Stimulated activated effector memory CD8-positive, alpha-beta T cell treated with anti-CD3 and anti-CD28 coated beads, Interleukin-12 subunit alpha, Interleukin-12 subunit beta, amount 100 ng/mL, for 72 hours (primary cell): ENCODE measurements at places on chromosomes 16 and 17.

DNA sequence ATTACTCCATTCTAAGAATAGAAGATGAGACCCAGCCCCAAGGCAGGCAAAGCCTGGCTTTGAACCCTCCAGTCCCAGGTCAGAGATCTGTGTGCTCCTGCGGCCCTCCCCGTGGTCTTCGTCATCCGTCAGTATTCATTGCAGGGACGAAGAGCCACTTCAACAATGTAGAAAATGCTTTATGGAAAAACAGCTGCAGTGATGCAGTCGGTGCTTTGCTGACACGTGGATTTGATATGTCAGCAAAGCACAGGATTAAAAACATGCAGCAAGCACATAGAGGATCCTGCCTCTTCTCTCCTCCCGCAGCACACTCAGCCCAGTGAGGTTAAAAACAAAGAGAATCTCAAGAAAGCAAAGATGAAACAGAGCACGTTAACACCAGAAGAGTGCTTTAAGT is 117.1 kb upstream of the AXIN2 start:
- DNase-seq: no peak

- no peak for DNase-seq
These were observed 25.2 kb downstream of the C17orf67 start for GRCh38 chr17:56808503-56808902.

GRCh38 chr16:56260378-56261160 is 69.3 kb downstream of the GNAO1 start:
- DNase-seq: no peak

- DNase-seq: no peak
These were observed 878 bp downstream of the TRIM72 start for GRCh38 chr16:31214708-31215286.

GRCh38 chr16:66728117-66728787 is 23.2 kb downstream of the DYNC1LI2 start:
- DNase-seq: no peak

DNA sequence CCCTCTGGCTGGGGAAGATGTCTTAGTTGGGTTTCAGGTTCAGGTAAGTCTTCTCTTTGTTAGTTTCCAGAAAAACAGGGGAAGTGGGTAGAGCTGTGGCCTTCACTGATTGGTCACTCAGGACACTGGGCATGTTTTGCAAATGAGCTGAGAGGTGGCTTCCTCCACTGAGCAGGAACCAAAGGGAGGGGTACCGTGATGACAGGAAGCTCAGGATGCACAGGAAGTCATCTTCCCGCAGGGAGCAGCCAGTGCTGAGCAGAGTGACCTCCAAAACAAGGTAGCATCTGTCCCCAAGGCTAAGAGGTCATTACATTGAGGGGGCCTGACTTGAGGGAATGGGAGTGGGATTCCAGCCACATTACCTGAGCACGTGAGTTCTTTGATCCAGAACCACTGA is 5.6 kb downstream of the NT5C start:
- no peak for DNase-seq

GRCh38 chr17:36935671-36936454 is 1.4 kb upstream of the LHX1 start:
- no peak for DNase-seq

- peak; percentile 75 for DNase-seq
These were observed 1.3 kb upstream of the SENP3 start for GRCh38 chr17:7560172-7561027.

- no peak for DNase-seq
These were observed 17.1 kb downstream of the TRAF4 start for GRCh38 chr17:28760601-28761562.

DNA sequence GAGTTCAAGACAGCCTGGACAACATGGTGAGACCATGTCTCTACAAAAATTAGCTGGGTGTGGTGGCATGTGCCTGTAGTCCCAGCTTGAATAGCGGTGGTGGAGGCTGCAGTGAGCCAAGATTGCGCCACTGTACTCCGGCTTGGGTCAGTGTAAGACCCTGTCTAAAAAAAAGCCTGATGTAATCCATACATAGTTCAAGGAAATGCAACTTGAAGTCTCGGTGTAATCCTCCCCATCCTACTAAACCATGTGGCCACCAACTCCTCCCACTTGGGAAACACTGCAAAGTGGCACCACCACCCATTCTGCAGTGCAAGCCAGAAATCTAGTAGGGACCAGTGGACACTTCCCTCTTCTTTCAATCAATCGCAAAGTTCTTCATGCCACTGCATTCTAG is 5.4 kb upstream of the KPNB1 start:
- no peak for DNase-seq

DNA sequence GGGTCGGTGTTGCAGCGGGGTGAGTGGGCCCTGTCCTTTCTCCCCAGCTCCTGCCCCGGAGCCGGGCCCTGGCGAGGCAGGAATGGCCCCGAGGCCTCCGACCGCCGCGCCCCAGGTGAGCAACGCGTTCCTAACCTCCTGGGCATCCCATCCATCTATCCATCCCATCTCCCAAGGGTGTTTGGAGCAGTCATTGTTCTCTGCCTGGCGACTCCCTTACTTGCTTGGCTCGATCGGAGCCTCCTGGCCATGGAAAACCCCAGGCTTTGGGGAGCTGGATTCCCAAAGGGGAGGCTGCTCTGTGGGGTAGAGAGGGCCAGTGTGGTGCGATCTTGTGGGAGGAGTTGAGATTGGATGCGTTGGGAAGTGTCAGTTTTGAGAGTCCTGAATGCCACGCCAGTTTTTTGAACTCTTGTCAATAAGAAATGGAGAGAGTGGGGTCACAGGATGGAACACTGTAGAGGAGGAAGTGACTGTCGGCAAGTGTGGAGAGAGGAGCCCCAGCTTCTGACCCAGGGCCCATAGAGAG is 684 bp downstream of the ZFP90 start:
- peak; percentile 13 for DNase-seq

DNA sequence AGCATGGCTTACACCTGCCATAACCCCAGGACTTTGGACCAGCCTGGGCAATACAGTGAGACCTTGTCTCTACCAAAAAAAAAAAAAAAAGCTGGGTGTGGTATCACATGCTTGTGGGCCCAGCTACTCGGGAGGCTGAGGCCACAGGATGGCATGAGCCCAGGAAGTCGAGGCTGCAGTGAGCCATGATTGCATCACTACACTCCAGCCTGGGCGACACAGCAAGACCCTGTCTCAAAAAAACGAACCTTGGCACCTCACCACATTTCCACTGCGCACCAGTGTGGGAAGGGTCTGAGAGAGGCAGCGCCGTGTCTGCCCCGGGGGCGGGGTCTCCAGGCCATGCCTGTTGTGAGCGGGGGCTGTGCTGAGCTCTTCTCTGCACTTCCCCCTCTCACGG is 6.3 kb downstream of the ACSF3 start:
- no peak for DNase-seq

DNA sequence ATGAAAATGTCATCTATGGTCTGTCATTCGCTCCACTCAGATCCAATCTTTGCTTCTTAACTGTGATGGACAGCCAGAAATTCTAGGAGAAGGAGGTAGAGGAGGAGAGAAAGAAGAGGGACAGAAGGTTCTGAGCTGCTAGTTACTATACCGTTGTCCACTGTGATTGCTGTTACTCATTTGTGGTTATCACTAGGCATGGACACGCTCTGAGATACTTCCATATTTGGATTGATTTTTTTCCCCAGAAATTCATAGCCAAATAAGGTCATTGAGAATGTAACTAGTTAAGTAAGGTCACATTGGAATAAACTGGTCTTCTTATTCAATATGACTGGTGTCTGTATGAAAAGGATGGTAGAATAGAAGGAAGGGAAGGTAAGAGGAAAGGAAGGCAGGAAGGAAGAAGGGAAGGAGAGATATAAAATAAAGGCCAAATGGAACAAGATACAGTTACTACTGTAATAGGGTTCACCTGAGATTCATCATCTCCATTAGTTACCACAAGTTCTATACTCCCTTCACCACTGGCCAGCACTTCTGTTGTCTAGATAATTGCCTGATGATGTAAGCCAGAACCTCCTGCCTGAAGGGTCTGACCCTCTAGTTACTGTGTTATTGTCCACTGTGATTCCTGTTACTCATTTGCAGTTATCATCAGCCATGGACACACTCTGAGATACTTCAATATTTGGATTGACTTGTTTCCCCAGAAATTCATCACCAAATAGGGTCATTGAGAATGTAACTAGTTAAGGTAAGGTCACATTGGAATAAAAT is 2.9 kb downstream of the KRTAP9-7 start:
- no peak for DNase-seq

- no peak for DNase-seq
These were observed 19.9 kb downstream of the ARL4D start for GRCh38 chr17:43418441-43419374.

GRCh38 chr16:18018376-18018775 is 318.2 kb downstream of the NPIPA8 start:
- no peak for DNase-seq

GRCh38 chr16:66728804-66729203 is 22.6 kb downstream of the DYNC1LI2 start:
- DNase-seq: no peak

DNA sequence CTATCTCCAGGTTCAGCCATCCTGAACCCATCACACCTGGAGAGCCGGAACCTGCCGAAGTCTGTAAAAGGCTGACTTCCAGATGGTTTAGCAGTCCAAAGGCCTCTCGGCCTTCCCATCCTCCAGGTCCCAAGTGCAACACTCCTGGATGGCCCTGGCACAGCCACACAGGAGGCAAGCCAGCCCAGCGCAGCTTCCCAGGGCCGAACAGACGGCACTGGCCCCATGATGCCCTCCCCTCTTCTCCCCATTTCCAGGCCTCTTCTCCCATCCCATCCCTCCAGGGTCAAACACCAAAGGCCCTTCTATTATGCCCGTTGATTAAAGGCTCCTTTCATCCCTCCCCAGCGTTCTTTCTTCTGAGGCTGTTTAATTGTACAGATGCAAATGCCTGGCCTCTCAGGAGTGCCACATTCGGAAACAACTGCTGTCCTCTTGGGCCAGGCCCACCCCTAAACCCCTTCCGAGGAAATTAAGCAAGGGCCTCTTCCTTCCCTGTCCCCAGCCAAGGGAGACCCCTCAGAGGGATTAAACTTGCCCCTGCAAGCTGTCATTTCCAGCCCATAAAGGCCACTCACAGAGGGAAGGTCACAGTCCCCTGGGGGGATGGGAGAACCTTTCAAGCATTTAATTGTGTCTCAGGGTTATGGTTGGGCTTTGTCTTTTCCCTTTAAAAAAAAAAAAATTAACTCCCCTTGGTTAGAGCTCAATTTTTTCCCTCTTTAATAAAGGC is 30.8 kb downstream of the AXIN2 start:
- no peak for DNase-seq

GRCh38 chr16:88758227-88758943 is 26.6 kb downstream of the PIEZO1 start:
- DNase-seq: no peak

- DNase-seq: no peak
These were observed 44.1 kb upstream of the ACSF3 start for GRCh38 chr16:89049484-89050118.

- no peak for DNase-seq
These were observed 198.6 kb downstream of the RPTOR start for GRCh38 chr17:80743181-80743771.

GRCh38 chr17:59859444-59860025 is 33.2 kb downstream of the TUBD1 start:
- no peak for DNase-seq

DNA sequence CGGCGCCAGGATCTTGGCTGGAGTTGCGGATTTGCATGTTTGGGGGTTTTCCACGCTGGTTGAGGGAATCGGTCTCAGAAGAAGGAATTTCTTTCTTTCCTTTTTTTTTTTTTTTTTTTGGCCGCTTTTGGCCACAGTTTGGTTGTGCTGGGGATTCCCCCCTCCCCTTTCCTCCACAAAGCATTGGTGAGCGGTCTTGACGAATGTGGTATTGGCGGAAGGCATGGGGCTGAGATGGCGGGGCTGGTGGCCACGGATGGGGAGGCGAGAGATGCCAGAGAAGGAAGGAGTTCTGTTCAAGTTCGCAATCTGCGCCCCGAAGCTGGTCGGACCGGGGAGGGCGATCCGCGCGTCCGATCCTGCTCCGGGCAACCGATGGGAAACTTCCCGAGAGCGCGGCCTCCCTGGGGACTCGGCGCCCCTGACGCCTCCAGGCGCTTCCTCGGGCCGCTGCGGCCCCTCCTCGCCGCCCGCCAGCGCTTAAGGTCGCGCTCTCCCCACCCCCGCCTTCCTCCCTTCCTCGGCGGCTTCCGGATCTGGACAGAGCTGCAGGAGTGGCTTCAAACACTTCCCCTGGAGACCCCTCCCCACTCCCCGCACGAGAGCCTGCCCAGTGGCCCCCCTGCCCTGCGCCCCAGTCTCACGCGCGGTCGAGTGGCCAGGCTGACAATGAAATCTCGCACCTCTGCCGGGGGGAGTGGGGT is 43.2 kb downstream of the RAI1 start:
- no peak for DNase-seq

DNA sequence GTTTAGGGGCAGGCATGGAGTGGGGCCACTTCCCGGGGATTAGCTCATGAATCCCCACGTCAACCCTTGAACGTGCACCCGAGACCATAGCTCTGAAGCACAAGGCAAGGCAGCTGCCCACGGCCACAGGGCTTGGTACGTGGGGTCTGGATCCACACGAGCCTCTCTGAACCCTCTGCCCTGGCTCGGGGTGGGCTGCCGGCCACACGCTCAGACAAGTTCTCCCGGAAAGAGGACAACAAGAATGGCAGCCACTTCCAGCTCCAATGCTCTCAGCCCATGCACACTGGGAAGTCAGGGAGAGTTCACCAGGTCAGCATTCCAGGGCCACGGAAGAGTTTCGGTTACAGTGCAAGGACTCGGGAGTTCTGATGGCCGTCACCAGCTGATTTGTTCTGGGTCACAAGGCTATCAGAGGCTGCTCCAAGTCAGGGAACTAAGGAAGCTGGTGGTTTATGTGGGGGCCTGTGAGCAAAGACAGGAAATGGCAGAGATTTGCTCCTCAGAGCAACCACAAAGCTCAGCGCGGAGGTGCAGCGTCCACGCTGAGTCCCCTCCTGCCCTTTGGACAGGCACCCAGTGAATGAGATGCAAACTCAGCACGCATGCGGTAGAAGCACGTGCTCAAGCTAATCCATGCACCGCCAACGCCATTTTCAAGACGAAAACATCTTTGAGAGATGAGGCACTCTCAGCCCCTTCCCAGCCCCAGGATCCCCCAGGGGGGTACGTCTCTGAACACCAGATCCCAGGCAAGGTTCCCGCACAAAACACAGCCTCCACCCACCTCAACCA is 356.4 kb downstream of the FOXL1 start:
- DNase-seq: no peak

DNA sequence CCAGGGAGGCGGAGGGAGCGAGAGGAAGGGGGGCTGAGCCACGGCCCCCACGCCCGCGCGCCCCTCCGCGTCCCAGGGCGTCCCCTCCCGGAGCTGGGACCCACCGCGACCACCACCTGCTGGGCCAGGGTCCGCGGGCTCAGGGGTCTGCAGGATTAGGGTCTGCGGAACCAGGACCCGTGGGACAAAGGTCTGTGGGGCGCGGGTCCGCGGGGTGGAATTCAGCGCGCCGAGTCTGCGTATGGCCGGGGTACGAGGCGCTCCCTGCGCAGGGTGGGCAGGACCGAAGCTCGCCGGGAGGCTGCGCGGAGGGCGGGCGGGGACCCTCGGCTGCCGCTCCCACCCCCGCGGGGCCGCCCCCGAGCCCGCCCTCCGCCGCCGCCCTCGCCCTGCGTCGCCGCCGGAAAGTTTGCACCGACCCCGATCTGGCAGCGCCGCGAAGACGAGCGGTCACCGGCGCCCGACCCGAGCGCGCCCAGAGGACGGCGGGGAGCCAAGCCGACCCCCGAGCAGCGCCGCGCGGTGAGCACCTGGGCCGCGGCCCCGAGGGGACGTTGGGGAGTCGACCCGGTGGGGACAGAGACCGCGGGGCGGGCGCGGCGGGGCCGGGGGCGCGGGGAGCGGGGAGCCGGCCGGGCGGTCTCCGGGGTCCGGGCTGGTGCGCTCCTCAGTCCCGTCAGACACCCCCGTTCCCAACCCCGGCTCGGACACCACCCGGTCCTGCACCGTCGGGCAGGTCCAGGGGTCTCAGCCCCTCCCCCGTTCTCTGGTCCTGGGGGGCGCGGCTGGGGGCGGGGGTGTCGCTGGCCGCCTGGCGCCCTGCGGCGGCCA is at the start of gene GCGR:
GCGR (plus strand) TSS at position 423 of the 831 bp plus-strand sequence. CDS start 4,869 bp downstream, outside the sequence.
- no peak for DNase-seq
